ENCODE measurements at places on chromosomes 3 and 15. TPM values are rescaled to one million over a fixed set of nuclear protein-coding genes. Genes with fewer than 3 reads are reported as not detected.

ROBO1 gene
- 93.6 TPM for total RNA-seq

SMARCC1 gene
- 335 TPM for total RNA-seq

GRCh38 chr15:31930967-31931366 is 99.3 kb upstream of the CHRNA7 start:
- no peak for DNase-seq

GRCh38 chr15:87818756-87819155 is 437.8 kb downstream of the NTRK3 start:
- DNase-seq = no peak

- DNase-seq = no peak
These were observed 442.0 kb downstream of the MAGI1 start for GRCh38 chr3:65596571-65597225.

DNA sequence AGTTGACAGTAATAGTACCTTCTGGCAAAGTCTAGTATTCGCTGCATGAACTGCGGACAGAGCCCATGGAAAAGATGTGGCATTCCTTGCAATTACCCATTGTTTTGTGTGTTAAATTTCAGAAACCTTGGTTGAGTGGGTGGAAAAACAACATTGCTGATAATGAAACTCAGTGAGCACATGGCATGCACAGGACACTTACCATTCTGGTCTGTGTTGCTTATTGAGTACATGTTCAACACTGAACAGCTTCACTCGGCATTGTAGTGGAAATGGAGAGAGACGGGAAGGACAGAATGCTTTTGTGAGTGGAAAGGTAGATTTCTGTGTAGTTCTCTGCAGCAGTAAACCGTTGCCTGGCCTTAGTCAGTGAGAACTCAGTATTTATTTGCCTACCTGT is 165.3 kb downstream of the FNDC3B start:
- no peak for DNase-seq
